ENCODE measurements at places on chromosomes 1 and 21. TPM values are rescaled to one million over a fixed set of nuclear protein-coding genes. Genes with fewer than 3 reads are reported as not detected.

The PCBP3 gene
- polyA plus RNA-seq, result 1.2 TPM

The TLCD4 gene
- 7.9 TPM for polyA plus RNA-seq

The SERTAD4 gene
- polyA plus RNA-seq, result 7.0 TPM

The RALGPS2 gene
- 33.1 TPM for polyA plus RNA-seq

The FCAMR gene
- 16.0 TPM for polyA plus RNA-seq

The DCST2 gene
- polyA plus RNA-seq, result 1.6 TPM

The OVAAL gene
- polyA plus RNA-seq, result not detected

The POU3F1 gene
- polyA plus RNA-seq, result 0.53 TPM

The RIPPLY3 gene
- 2.1 TPM for polyA plus RNA-seq

The SLC25A44 gene
- 31.1 TPM for polyA plus RNA-seq

The OPRD1 gene
- 0.31 TPM for polyA plus RNA-seq

The RXFP4 gene
- 0.21 TPM for polyA plus RNA-seq

The PRDM15 gene
- 6.4 TPM for polyA plus RNA-seq
